ENCODE measurements at places on chromosomes 3 and 15.

- DNase-seq: no peak
Measured at GRCh38 chr3:156360083-156360482, 194.8 kb downstream of the SSR3 start.

GRCh38 chr3:15797642-15798303, at the start of gene ANKRD28:
TSS of gene ANKRD28 (minus strand) at chr3:15797979. CDS start at chr3:15796521, 1,458 bp downstream.
- DNase-seq: peak; percentile 51

- DNase-seq: no peak
Measured at GRCh38 chr3:52528586-52529375, 4.9 kb downstream of the NT5DC2 start.

DNA sequence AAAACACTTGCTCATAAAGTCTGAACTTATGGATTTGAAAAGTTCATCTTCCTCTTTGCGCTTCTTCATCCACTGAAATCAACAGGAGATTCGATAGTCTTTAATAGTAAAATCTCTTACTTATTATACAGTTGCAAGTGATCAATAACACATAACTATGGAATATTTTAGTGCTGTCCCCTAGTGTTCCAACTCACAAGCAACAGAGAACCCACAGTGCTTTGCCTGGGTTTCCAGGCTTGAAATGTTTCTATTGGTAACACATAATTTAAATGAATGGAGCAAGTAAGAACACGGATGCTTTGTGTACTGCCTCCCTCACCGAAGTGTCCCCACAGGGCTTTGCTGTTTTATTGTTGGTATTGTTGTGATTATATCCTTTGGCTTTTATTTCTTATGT, 93.5 kb downstream of the WDR72 start:
- DNase-seq: no peak

GRCh38 chr3:30676424-30677346, 70.3 kb downstream of the TGFBR2 start:
- DNase-seq: no peak
